ENCODE measurements at places on chromosomes 1 and 21. TPM values are rescaled to one million over a fixed set of nuclear protein-coding genes. Genes with fewer than 3 reads are reported as not detected.

Gene LORICRIN
- total RNA-seq: not detected

Gene WNT3A
- not detected for total RNA-seq

Gene CAPZB
- total RNA-seq: 99.9 TPM

Gene SPRR4
- total RNA-seq: not detected

Gene BARHL2
- not detected for total RNA-seq

Gene LCE2B
- total RNA-seq: not detected

Gene PODN
- total RNA-seq: 1,182 TPM

Gene SPATA45
- not detected for total RNA-seq

DNA sequence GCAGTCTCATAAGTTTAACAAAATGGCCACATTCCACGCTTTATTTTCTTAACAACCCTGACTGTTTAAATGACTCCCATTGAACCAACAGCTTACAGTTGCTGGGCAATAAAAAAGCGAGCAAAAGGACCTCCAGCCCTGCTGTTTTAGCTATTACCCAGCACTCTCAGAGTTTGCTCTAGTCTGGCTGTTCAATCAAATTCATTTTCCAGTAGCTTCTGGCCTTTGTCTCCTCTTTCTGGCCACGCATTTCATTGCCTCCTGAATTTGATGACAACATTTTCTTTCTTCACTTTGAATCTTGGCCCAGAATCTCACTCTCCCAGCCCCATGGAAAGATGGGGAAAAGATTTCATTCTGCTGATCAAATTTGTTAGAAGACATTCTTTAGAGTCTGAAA is 44.1 kb upstream of the DOCK7 start:
- no peak overlapping the region for H3K4me3 ChIP-seq
- no peaks in the 10 kb centered on the region for H3K36me3 ChIP-seq
- no peak overlapping the region for H3K27ac ChIP-seq

DNA sequence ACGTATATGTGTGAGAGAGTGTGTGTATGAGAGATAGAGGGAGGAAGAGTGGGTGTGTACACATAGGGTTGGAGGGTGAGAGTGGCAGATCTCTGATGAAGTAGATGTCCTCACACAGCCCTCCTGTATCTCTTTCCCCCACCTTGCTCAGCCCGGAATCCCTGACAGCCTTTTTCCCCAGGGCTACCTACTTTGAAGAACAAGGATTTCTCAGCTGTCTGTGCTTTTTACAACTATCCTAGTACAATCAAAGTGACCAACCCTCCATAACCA is 29.1 kb upstream of the CADM3 start:
- H3K27ac ChIP-seq: no peak overlapping the region
- no peaks in the 10 kb centered on the region for H3K27me3 ChIP-seq
- H3K4me3 ChIP-seq: no peak overlapping the region
- H3K36me3 ChIP-seq: no peaks in the 10 kb centered on the region

DNA sequence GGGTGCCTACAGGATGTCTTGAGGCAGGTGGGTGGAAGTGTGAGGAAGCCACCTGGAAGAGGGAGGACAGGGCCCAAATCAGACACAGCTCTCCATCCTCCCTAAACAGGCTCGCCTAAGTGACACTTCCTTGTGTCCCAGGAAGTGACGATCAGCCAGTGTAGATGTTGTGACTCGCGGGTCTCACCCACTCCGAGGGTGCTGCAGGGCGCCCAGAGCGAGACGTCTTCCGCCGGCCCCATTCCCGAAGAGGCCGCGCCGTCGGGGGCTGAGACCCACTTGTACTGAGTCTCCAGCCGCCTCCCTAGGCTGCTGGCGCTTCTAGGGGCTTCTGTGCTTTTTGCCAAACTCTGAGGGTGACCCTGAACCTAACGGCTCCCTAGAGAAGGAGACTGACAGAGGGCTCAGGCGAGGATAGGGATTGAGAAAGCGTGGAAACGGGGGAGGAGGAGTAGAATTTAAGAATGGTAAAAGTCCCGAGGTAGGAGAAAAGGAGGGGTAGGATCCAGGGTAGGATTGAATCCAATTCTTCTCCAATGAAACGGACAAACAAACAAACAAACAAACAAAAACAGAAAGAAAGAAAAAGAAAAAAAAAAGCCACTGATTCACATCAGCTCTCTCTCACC is 543 bp upstream of the MARK1 start:
- no peaks in the 10 kb centered on the region for H3K27me3 ChIP-seq
- H3K36me3 ChIP-seq: no peaks in the 10 kb centered on the region
- peak overlapping the region; percentile 86 for H3K27ac ChIP-seq
- peak overlapping the region; percentile 94 for H3K4me3 ChIP-seq
- peaks cover 12% of the 10 kb centered on the region for H3K4me1 ChIP-seq
- DNase-seq: no peak

DNA sequence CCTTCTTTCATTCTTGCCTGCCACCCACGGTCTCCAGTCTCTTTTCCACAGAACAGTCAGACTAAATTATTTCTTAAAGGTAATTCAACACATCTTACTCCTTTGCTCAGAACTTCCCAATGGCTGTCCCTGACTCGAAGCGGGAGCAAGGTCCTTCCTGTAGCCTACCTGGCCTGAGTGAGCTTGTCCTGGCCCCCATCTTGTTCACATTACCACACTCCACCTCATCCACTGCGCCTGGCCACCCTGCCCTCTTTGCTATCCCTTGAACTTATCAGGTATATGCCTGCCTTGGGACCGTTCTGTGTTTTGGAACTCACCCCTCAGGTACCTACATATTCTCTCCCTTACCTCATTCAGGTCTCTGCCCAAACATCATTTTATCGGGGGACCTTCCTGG is 13.3 kb upstream of the GLIS1 start:
- no peak for DNase-seq
- no peaks in the 10 kb centered on the region for H3K36me3 ChIP-seq
- H3K4me3 ChIP-seq: no peak overlapping the region
- H3K27me3 ChIP-seq: no peaks in the 10 kb centered on the region
- H3K4me1 ChIP-seq: no peaks in the 10 kb centered on the region

DNA sequence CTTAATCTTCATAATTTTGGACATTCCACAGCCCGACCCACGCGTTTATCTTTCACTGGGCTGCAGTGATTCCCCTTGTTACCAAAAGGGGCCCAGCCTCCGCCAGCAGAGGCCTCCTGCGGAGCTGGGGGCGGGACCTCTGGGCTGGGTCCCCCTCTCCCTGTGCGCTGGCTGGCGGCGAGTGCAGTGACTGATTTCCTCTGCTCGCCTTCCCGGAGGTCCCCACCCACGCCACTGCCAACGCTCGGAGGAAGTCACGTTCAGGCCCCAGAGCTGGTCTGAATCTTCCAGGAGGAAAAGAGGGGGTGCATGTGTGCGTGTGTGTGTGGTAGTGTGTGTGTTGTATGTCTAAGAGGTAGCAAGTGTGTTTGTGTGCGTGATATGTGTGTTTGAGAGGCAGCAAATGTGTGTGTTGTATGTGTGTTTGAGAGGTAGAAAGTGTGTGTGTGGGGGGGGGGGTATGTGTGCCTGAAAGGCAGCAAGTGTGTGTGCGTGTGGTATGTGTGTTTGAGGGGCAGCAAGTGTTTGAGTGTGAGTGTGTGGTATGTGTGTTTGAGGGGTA is 35.0 kb upstream of the JAK1 start:
- peak; percentile 43 for DNase-seq
- no peaks in the 10 kb centered on the region for H3K36me3 ChIP-seq
- H3K4me1 ChIP-seq: peaks cover 9% of the 10 kb centered on the region
- H3K27me3 ChIP-seq: no peaks in the 10 kb centered on the region

- no peaks in the 10 kb centered on the region for H3K36me3 ChIP-seq
- no peak overlapping the region for H3K27ac ChIP-seq
- H3K4me3 ChIP-seq: no peak overlapping the region
- peaks cover 9% of the 10 kb centered on the region for H3K27me3 ChIP-seq
These were observed 3.8 kb upstream of the MUL1 start for GRCh38 chr1:20511518-20512428.

DNA sequence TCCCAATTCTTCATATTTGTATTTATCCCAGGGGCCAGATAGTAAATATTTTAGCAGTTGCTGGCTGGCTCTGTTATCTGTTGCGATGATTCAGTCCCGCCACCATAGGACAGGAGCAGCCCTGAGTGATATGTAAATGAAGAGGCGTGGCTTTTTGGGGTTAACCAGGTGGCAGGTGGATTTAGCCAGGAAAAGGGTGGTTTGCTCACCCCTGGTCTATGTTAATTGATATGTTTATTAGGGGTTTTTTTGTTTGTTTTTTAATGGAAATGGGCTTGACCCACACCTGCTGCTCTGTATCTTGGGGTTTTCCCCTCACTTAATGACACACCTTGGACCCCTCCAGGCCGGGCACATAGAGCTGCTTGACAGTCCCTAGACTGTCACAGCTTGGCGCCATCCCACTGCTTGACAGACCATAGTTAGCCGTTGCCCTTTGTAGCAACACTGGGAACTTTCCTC is 62.8 kb downstream of the PIK3CD start:
- H3K4me1 ChIP-seq: peaks cover 16% of the 10 kb centered on the region
- no peak overlapping the region for H3K4me3 ChIP-seq
- H3K27ac ChIP-seq: no peak overlapping the region
- H3K27me3 ChIP-seq: no peaks in the 10 kb centered on the region
- peaks cover 7% of the 10 kb centered on the region for H3K36me3 ChIP-seq

- no peaks in the 10 kb centered on the region for H3K27me3 ChIP-seq
- H3K27ac ChIP-seq: no peak overlapping the region
- H3K4me3 ChIP-seq: no peak overlapping the region
- no peaks in the 10 kb centered on the region for H3K36me3 ChIP-seq
- DNase-seq: no peak
These were observed 4.4 kb downstream of the SUCO start for GRCh38 chr1:172537366-172537765.

- no peaks in the 10 kb centered on the region for H3K27me3 ChIP-seq
- peaks cover 20% of the 10 kb centered on the region for H3K4me1 ChIP-seq
- H3K4me3 ChIP-seq: no peak overlapping the region
- no peaks in the 10 kb centered on the region for H3K36me3 ChIP-seq
- DNase-seq: no peak
- no peak overlapping the region for H3K27ac ChIP-seq
These were observed 2.4 kb downstream of the DRAXIN start for GRCh38 chr1:11693917-11694316.

GRCh38 chr1:175857756-175858155 is 114.4 kb upstream of the TNR start:
- no peaks in the 10 kb centered on the region for H3K36me3 ChIP-seq
- no peak overlapping the region for H3K27ac ChIP-seq
- H3K27me3 ChIP-seq: no peaks in the 10 kb centered on the region
- no peak overlapping the region for H3K4me3 ChIP-seq

DNA sequence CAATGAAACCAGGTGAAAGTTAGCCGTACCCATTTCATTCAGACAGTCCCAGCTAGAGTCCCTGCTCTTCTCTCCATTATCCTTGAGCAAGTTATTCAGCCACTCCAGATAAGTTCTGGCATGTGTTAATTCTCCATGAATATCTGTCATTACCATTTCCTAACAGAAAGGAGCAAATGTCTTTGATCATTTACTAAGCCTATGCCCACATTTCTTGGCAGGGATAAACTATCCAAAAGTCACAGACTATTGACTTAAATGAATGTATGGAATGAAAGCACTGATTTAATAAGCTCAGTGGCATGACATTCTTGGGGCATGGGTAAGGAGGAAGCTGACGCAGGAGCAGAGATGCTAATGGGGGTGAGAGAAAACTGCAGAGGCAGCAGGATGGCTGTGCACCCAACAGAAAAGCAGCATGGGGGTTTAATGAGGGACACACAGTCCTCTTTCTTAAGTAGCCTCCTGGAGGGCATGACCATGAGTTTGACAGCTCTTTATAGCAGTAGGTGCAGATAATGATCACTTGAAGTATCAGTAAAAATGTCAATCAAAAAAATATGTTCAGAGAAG is 17.6 kb upstream of the DHCR24 start:
- H3K27ac ChIP-seq: no peak overlapping the region
- no peak overlapping the region for H3K4me3 ChIP-seq
- DNase-seq: no peak

DNA sequence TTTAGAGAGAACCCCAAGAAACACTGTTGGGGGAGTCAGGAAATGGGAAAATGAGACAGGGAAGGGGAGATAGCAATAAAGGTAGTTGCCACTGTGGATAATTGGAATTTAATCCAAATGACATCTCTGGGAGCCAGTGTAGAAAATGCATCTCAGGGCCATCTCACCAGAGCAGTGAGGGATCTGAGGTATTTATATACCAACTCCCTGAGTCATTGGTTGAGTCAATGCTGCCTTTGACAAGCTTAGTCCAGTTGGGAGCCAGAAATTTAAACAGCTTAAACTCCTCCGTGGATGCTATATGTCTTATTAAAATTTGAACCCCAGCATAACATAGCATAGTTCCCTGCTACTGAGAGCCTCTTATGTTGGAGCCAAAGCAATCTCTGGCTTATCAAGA is 140.3 kb downstream of the SLC30A10 start:
- no peak overlapping the region for H3K4me3 ChIP-seq
- H3K4me1 ChIP-seq: peaks cover 11% of the 10 kb centered on the region
- H3K36me3 ChIP-seq: no peaks in the 10 kb centered on the region
- no peaks in the 10 kb centered on the region for H3K27me3 ChIP-seq
- DNase-seq: no peak
- H3K27ac ChIP-seq: no peak overlapping the region

GRCh38 chr1:195251900-195252299 is 1356.3 kb downstream of the KCNT2 start:
- H3K36me3 ChIP-seq: no peaks in the 10 kb centered on the region
- DNase-seq: no peak
- no peaks in the 10 kb centered on the region for H3K27me3 ChIP-seq
- H3K27ac ChIP-seq: no peak overlapping the region
- H3K4me1 ChIP-seq: no peaks in the 10 kb centered on the region

DNA sequence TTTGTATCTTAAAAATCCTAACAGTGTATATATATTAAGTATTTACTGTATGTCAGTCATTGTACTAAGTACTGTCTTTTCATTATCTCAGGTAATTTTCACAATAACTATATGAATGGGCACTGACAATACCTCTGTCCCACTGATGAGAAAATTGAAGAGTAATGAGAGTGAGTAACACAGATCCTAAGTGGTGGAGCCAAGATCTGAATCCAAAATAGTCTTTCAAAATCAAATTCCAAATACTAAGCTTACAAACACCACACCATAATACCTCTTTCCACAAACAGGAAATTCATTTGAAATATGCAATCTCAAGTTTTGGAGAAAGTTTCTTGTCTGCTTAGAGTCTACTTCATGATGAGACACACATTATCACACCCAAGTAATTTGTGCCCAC is 105.9 kb upstream of the EDEM3 start:
- no peak overlapping the region for H3K27ac ChIP-seq
- H3K4me1 ChIP-seq: no peaks in the 10 kb centered on the region
- H3K36me3 ChIP-seq: no peaks in the 10 kb centered on the region
- no peak for DNase-seq
- no peaks in the 10 kb centered on the region for H3K27me3 ChIP-seq
- H3K4me3 ChIP-seq: no peak overlapping the region

GRCh38 chr1:10694274-10694632 is 102.2 kb downstream of the CASZ1 start:
- H3K36me3 ChIP-seq: no peaks in the 10 kb centered on the region
- H3K4me3 ChIP-seq: peak overlapping the region; percentile 83
- H3K27me3 ChIP-seq: no peaks in the 10 kb centered on the region
- DNase-seq: peak; percentile 20
- peak overlapping the region; percentile 81 for H3K27ac ChIP-seq

GRCh38 chr21:23951251-23951650 is 1656.0 kb downstream of the MRPL39 start:
- H3K36me3 ChIP-seq: no peaks in the 10 kb centered on the region
- no peak for DNase-seq
- no peak overlapping the region for H3K4me3 ChIP-seq
- no peak overlapping the region for H3K27ac ChIP-seq
